ENCODE measurements at places on chromosomes 1 and 21.
A peak's percentile ranks its signal among the peaks of the same experiment; 100 is the strongest.

GRCh38 chr1:184605941-184606340 is 148.7 kb downstream of the EDEM3 start:
- DNase-seq: no peak

DNA sequence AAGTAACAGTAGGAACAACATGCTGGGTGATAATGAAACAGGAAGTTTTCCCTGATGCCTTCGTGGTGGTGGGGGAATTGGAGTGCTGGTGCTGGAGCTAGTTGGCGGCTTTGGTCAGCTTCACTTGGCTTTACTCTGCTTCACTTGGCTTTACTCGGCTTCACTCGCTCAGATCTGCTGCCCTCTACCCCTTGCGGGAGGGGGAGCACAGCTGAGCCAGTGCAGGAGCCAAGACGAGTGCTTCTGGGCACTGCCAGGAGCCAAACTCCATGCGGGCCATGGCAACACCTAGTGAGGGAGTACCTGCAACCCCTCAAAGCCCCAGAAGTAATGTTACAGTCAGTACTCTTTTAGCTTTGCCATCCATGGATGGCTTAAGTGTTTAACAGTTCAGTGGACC is 10.6 kb upstream of the PRKACB start:
- no peak for DNase-seq

- no peak for DNase-seq
These were observed 49.6 kb upstream of the ADAR start for GRCh38 chr1:154657556-154657955.

- DNase-seq: peak; percentile 48
These were observed 382 bp downstream of the GPBP1L1 start for GRCh38 chr1:45686015-45686287.

- no peak for DNase-seq
These were observed 631 bp upstream of the KRTAP10-9 start for GRCh38 chr21:44626262-44626661.

DNA sequence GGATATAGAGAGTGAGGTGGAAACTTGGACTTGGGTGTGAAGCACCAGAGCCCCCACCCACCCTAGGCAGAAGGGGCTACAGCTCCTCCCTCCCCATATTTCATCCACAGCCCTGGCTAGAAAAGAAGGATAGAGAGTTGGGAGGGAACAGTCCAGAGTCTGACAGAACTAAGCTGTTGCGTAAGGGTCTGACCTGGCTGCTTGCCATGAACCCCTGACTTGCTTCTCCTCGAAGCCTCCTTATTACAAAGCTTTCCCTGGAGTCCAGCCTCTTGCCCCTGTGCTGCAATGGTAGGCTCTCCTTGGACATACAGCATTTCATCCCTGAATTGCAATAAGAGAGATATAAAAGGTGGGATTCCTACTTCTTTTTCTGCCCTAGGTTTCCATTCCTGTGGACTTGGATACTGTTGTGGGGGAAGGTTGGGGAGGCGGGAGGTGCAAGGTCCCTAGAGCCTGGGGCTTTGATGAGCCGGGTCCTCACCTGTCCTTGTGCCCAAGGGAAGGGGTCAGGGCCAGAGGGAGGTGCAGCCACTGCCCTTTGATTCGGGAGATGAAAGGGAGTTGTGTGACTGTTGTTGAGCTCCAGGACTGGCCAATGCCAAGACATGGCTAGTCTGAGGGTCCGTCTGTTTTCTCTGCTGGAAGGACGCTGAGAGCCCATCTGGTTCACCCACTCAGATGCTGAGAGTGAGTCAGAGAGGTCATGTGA is 2.7 kb downstream of the RHBG start:
- DNase-seq: no peak

Measured in CD4-positive, CD25-positive, alpha-beta regulatory T cell (primary cell).